ENCODE measurements at places on chromosomes 13 and 19.

GRCh38 chr13:42064966-42065365 is 16.5 kb downstream of the DGKH start:
- DNase-seq, result no peak

DNA sequence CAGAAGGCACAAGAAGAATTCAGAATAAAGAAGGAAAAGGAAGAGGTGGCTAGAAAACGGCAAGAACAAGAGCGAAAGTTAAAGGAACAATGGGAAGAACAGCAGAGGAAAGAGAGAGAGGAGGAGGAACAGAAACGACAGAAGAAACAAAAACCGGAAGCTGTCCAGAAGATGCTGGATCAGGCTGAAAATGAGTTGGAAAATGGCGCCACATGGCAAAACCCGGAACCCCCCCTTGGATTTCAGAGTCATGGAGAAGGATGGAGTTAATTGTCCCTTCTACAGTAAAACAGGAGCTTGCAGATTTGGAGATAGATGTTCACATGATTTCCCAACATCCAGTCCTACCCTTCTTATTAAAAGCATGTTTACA is 6.7 kb downstream of the CD209 start:
- no peak for DNase-seq

- no peak for DNase-seq
These were observed 48.5 kb downstream of the NBEA start for GRCh38 chr13:34990399-34991214.

- DNase-seq, result no peak
These were observed 146.4 kb downstream of the KDM4B start for GRCh38 chr19:5115351-5115750.

- DNase-seq, result no peak
These were observed 270.9 kb downstream of the LMO7 start for GRCh38 chr13:75907044-75907443.

GRCh38 chr19:58521651-58522050 is 2.0 kb upstream of the ZBTB45 start:
- no peak for DNase-seq
